ENCODE measurements at places on chromosomes 3 and 15. TPM values are rescaled to one million over a fixed set of nuclear protein-coding genes. Genes with fewer than 3 reads are reported as not detected.

The FBXL2 gene
- polyA plus RNA-seq, result 82.0 TPM

The TRIM71 gene
- polyA plus RNA-seq, result 4.0 TPM

The PRRT3 gene
- 2.9 TPM for polyA plus RNA-seq

The LRRIQ4 gene
- not detected for polyA plus RNA-seq

The ITIH1 gene
- not detected for polyA plus RNA-seq

All from neural cell (in vitro differentiated cells).